ENCODE measurements at places on chromosomes 12 and 14.

- DNase-seq: no peak
These were observed 6.1 kb downstream of the KRT4 start for GRCh38 chr12:52807544-52808470.

GRCh38 chr14:60845523-60845922 is 111.0 kb downstream of the MNAT1 start:
- no peak for DNase-seq

DNA sequence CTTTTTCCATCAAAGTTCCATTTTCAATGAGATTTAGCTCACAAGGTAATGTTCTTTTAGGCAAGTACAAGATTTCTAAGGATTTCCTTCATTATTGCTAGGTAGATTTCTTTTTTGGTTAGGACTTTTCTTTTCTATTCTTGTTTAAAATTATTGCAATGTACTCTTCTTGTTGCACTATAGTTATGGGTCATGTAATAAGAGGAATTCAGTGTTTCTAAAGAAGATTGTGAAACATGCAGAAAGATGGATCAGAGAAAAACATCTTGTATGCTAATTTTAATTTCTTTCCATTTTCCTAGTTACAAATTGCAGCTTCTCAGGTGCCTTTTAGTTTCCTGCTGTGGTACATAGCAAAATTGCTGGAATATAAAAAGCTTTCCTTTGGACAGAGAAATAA is 56.1 kb downstream of the BTG1 start:
- DNase-seq: no peak

DNA sequence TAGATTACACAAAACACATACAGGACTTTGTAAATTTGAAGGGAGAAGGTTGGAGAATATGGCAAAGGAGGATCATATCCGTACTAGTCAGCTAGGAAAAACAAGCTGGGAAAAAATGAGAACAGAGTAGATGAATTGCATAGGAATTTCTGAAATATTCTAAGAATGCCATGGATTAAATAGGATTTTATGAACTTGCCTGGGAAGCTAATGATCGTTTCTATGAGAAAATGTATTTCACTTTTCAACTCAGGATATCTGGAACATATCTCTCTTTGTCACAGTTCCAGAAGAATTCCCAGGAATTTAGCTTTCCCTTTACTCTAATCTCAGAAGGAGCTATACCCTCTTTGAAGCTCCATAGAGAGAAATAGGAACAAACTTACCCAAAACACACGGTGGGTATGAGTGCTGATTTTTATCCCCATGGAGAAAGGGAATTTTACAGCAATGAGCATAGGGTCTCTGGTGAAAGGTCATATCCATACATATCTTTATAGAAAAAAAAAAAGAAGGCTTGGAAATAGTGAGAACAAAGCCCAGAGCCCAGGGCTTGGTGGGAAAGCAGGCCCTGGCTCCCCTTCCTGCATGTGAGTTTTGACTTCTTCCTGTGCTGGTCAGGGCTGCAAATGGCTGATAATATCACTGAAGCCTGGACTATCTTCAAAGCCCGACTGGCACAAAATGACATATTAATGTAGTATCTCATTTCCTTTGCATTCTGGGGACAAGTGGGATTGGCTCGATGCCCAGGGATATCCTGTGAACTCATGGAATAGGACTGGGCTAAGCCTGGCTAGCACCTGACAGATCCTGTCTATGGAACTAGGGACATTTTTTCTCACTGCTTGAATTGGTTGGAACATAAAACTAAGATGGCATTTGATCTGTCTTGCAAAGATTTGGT is 136.3 kb downstream of the AEBP2 start:
- DNase-seq: peak; percentile 57

DNA sequence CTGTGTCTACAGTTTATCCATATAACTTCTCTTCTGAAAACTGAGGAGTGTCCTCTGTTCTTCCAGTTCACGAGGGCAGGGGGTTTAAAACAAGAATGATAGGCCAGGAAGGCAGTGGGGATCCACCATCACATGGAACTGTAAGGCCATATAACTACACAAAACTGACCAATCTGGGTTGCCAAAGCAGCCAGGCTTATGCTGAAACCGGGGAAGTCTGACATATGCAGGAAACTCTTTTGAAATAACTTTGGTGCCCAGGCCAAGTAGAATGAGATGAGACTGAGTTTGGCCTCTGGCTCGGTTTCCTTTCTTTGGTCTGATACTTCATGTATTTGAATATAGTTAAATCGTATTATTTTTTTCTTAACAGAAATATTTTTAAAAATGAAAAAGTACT is 18.0 kb upstream of the ATF1 start:
- DNase-seq: no peak

- no peak for DNase-seq
These were observed 593 bp downstream of the UNC119B start for GRCh38 chr12:120710805-120711296.

- DNase-seq: no peak
These were observed 263.4 kb upstream of the PLEKHG7 start for GRCh38 chr12:92439420-92439805.
